ENCODE measurements at places on chromosomes 6 and 20.

DNA sequence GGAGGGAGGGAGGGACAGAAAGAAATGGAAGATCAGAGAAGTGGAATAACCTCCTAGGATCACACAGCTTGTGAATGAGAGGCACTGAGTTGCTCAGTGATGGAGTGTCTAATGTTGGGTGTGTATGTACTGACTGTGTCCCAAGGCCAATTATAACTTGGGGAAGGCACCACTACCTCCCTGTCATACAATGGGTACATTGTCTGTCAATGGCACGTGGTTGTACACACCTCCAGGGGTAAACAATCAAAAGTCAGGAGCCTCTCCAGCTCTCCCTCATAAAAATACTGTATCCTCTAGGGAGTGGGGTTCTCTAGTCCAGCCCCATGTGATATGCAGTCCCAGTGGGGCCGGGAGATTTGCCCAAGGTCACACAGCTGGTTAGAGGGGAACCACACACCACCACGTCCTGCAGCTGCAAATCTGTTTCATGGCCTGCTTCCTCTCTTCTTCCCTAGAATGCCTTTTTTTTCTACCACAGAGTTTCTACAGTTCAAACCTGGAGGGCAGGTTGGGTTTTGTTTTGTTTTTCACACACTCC lies 112.5 kb downstream of the SNX5 start:
- no peaks in the 10 kb centered on the region for H3K36me3 ChIP-seq
- no peak overlapping the region for H3K27ac ChIP-seq
- H3K4me3 ChIP-seq, result no peak overlapping the region
- peaks cover 16% of the 10 kb centered on the region for H3K4me1 ChIP-seq

- H3K4me1 ChIP-seq, result no peaks in the 10 kb centered on the region
- no peaks in the 10 kb centered on the region for H3K36me3 ChIP-seq
- DNase-seq, result no peak
- no peak overlapping the region for H3K27ac ChIP-seq
These were observed 21.2 kb upstream of the VEGFA start for GRCh38 chr6:43748765-43749164.

- H3K4me1 ChIP-seq, result peaks cover 7% of the 10 kb centered on the region
- peak overlapping the region; percentile 29 for H3K27ac ChIP-seq
- no peaks in the 10 kb centered on the region for H3K27me3 ChIP-seq
- no peak for DNase-seq
These were observed 2.1 kb downstream of the TSPYL4 start for GRCh38 chr6:116251568-116252384.

- H3K4me3 ChIP-seq, result no peak overlapping the region
- H3K36me3 ChIP-seq, result no peaks in the 10 kb centered on the region
- no peak overlapping the region for H3K27ac ChIP-seq
- peaks cover 61% of the 10 kb centered on the region for H3K27me3 ChIP-seq
These were observed 34.1 kb upstream of the LAMA4 start for GRCh38 chr6:112288475-112288874.
